ENCODE measurements at places on chromosomes 2 and 18.

DNA sequence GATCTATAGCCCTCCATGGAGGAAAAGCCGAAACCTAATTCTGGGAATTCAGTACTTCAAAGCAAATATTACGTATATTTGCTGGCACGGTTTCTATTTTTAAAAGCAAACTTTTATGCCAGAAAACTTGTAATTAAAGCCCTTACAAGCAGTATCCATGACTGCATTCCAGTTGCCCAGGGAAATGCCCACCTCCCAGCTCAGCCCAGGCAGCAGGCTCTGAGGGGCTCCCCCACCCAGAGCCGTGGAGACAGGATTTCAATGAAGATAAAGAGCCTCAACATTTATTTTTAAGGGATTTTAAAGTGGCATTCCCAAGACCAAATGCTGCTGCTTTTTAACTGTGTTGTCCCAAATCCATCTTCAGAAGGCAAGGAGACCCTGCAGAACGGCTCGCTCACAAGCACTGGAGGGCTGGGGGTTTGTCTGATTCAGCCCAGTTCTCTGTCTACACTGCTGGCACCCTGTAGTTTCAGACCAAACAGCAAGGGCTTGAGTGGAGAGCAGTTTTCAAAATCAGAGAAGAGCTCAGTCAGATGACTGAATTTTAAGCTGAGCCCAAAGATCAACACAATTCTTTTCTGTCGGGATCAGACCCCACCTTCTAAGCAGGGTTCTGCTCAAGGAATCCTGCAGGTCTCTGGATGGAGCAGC lies 105.1 kb downstream of the KCNF1 start:
- no peak overlapping the region for H3K4me3 ChIP-seq
- DNase-seq = no peak
- no peak overlapping the region for H3K27ac ChIP-seq
- peaks cover 45% of the 10 kb centered on the region for H3K27me3 ChIP-seq
- H3K4me1 ChIP-seq = no peaks in the 10 kb centered on the region

DNA sequence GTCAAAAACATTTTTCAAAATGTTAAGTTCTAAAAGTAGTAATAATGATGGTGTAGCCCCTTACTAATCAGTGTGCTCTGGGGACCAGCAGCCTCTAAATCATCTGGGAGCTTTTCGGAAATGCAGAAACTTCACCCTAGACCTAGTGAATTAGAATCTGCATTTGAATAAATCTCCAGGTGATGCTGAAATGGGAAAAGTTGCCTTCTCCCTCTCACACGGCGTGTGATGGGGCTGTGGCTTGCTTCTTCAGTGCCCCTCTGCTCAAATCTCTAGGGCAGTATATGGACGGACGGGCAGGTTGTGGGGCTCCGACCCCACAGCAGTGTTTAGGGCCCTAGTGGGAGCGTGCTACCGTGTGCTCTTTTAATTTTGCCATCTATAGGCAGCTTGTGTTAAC lies 368.6 kb downstream of the GALNT13 start:
- no peaks in the 10 kb centered on the region for H3K36me3 ChIP-seq
- DNase-seq = no peak
- H3K4me1 ChIP-seq = no peaks in the 10 kb centered on the region
- H3K27ac ChIP-seq = no peak overlapping the region

GRCh38 chr2:227022608-227023007 lies 141.4 kb downstream of the COL4A4 start:
- peaks cover 13% of the 10 kb centered on the region for H3K27me3 ChIP-seq
- DNase-seq = no peak
- H3K4me1 ChIP-seq = no peaks in the 10 kb centered on the region

GRCh38 chr2:150781142-150781541 lies 293.7 kb upstream of the RND3 start:
- DNase-seq = no peak
- no peak overlapping the region for H3K4me3 ChIP-seq
- H3K27me3 ChIP-seq = no peaks in the 10 kb centered on the region
- no peaks in the 10 kb centered on the region for H3K36me3 ChIP-seq
- no peak overlapping the region for H3K27ac ChIP-seq
- no peaks in the 10 kb centered on the region for H3K4me1 ChIP-seq

GRCh38 chr18:12066910-12067511 lies 26.6 kb upstream of the ANKRD62 start:
- no peaks in the 10 kb centered on the region for H3K36me3 ChIP-seq
- peaks cover 5% of the 10 kb centered on the region for H3K4me1 ChIP-seq
- H3K4me3 ChIP-seq = no peak overlapping the region
- no peak for DNase-seq

DNA sequence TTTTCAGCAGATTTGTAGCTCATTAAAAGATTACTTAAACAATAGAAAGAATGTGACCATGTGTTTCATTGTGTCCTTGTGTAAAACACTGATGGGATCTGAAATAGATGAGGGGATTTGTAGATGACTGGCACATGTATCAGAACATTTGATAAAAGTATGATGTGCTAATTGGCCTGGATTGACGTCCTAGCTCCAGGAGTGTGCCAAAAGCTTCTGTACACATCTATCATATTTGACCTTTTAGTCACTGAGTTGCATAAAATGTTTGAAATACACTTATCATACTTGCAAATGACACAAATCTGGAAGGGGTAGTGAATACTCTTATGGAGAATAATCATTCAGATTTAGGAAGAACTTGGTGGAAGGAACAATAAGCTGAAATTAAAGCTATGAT lies 778.5 kb downstream of the ERBB4 start:
- no peak for DNase-seq
- no peaks in the 10 kb centered on the region for H3K36me3 ChIP-seq
- H3K27me3 ChIP-seq = no peaks in the 10 kb centered on the region
- no peak overlapping the region for H3K27ac ChIP-seq
- H3K4me3 ChIP-seq = no peak overlapping the region

DNA sequence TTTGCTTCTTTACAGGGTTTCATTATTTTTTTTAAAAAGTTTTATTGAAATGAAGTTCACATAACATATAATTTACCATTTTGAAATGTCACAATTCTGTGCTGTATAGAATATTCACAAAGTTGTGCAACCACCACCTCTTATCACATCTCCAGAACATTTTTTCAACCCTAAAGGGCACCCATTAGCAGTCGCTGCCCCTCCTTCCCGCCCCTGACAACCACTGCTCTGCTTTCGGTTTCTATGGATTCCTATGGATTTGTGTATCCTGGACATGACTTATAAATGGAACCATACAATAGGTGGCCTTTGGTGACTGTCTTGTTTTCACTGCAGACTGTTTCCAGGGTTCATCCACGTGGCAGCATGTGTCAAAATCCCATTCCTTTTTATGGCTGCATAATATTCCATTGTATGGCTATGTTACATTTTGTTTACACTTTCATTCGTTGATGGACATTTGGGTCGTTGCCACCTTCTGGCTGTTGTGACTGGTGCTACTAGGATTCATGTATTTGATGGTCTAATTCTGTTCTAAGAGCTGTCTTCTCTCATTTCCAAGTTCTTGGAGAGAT lies 52.6 kb downstream of the SH3BP4 start:
- H3K27ac ChIP-seq = no peak overlapping the region
- H3K27me3 ChIP-seq = peaks cover 13% of the 10 kb centered on the region
- no peak overlapping the region for H3K4me3 ChIP-seq
- no peaks in the 10 kb centered on the region for H3K4me1 ChIP-seq
- H3K36me3 ChIP-seq = no peaks in the 10 kb centered on the region

DNA sequence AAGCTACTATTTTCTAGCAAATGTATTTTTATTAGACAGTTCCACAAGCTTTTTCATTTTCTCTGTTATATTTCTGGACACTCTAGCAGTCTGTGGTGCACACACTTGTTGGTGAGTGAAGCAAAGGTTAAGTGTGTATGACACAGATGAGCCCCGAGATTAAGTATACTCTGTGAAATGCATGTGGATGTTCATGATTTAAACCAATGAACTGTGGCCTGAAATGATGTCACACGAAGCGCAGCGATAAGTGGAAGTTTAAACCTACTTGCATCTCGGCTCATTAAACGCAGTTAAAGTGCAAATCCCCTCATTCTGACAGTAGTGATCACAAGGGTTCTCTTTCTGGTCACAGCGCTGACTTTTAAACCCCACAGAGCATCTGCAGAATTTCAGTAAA lies 1488.8 kb upstream of the NXPH2 start:
- H3K4me1 ChIP-seq = no peaks in the 10 kb centered on the region
- no peak for DNase-seq
- no peaks in the 10 kb centered on the region for H3K36me3 ChIP-seq
- H3K4me3 ChIP-seq = no peak overlapping the region

GRCh38 chr2:99481527-99481926 lies 8.3 kb downstream of the REV1 start:
- H3K27ac ChIP-seq = peak overlapping the region; percentile 19
- no peak overlapping the region for H3K4me3 ChIP-seq
- no peak for DNase-seq
- H3K4me1 ChIP-seq = peaks cover 38% of the 10 kb centered on the region

DNA sequence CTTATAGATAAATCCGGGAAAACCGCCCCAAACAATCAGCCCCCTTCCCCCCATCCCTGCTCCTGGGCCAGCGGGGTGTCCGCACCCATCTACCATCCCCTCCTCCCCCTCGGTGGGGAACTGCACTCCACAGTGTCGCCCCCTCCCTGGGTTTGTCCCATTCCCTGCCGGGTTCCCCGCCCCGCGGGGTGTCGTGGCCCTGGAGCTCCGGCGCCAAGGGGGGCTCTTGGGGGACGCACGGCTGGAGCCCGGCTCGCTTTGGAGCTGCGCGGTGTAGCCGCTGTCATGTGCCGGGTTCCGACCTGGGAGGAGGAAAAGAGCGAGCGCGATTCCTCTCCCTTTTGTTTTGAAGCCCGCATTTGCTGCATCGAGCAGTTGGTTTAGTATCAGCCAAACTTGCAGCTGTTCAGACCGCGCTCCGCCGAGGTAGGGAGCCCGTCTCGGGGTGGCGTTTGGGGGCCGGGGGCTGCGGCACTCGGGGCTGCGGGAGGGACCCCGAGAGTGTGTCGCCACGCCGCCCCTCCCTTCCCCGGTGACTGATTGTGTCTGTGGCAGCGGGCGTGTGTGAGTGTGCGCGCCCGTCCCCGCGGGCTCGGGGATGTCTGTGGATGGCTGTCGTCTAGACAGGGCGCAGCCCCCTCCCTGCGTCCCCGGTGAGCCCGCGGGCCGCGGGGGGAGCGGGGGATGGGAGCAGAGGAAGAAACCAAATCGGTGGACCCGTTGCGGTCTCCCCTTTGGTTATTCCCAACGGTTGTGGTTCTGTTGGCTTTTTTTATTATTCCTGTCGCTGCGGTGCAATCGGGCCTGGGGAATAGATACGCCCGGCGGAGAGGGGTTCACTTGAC lies 797 bp downstream of the CTIF start:
- DNase-seq = peak; percentile 5
- peaks cover 25% of the 10 kb centered on the region for H3K27me3 ChIP-seq
- H3K4me3 ChIP-seq = peak overlapping the region; percentile 93

GRCh38 chr2:18194161-18194560 lies 315.7 kb downstream of the KCNS3 start:
- DNase-seq = no peak
- no peaks in the 10 kb centered on the region for H3K36me3 ChIP-seq
- no peaks in the 10 kb centered on the region for H3K4me1 ChIP-seq
- H3K4me3 ChIP-seq = no peak overlapping the region

DNA sequence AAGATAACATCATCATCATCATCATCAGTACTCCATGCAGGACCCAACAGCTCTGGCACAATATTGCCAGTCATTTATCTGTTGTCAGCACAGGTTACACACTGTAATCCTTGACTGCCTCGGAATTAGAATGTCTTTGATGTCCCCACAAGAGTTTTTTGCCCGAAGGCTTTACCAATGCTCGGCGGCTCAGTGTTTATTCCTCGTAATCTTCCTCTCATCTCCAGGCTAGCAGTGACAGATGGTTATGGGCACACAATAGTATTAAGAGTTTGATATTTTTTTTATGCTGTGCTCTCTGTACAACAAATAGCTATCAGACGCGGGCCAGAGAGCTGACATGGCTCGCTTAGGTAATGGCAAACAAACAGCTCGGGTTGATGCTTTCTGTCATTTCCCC lies 515.2 kb downstream of the ZEB2 start:
- H3K4me1 ChIP-seq = no peaks in the 10 kb centered on the region
- no peak for DNase-seq
- no peak overlapping the region for H3K27ac ChIP-seq
- no peak overlapping the region for H3K4me3 ChIP-seq
- peaks cover 6% of the 10 kb centered on the region for H3K36me3 ChIP-seq

- H3K4me1 ChIP-seq = no peaks in the 10 kb centered on the region
- H3K4me3 ChIP-seq = no peak overlapping the region
- H3K36me3 ChIP-seq = no peaks in the 10 kb centered on the region
- no peak for DNase-seq
- H3K27ac ChIP-seq = no peak overlapping the region
These were observed 118.5 kb downstream of the ASXL3 start for GRCh38 chr18:33696332-33697162.

- no peaks in the 10 kb centered on the region for H3K4me1 ChIP-seq
- no peak overlapping the region for H3K27ac ChIP-seq
- H3K4me3 ChIP-seq = no peak overlapping the region
- DNase-seq = no peak
These were observed 257.3 kb downstream of the ATAD2B start for GRCh38 chr2:23669413-23670244.

GRCh38 chr2:231604101-231604684 lies 11.5 kb downstream of the TEX44 start:
- no peaks in the 10 kb centered on the region for H3K27me3 ChIP-seq
- DNase-seq = peak; percentile 17
- H3K4me1 ChIP-seq = peaks cover 9% of the 10 kb centered on the region
- H3K36me3 ChIP-seq = no peaks in the 10 kb centered on the region
- H3K27ac ChIP-seq = peak overlapping the region; percentile 95
- peak overlapping the region; percentile 83 for H3K4me3 ChIP-seq

DNA sequence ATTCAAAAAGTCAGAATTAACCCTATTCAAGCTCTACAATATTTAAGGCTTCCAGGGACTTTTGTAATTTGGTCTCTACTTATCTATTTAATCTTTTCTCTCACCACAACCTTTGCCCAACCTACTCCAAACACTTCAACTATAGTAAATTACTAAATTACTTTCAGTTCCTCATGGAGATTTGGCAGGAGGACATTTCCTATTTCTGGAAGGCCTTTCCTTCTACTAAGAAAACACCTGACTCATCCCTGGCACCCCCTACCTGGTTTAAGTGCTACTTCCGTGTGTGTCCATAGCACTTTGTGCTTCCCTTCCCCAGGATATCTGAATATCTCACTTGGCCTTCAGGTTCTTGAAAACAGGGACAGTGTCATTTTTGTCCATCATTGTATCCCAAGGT lies 96.3 kb downstream of the UPP2 start:
- DNase-seq = no peak
- no peaks in the 10 kb centered on the region for H3K4me1 ChIP-seq
- H3K27ac ChIP-seq = no peak overlapping the region
- H3K4me3 ChIP-seq = no peak overlapping the region

- no peak overlapping the region for H3K4me3 ChIP-seq
- peaks cover 7% of the 10 kb centered on the region for H3K4me1 ChIP-seq
- no peaks in the 10 kb centered on the region for H3K27me3 ChIP-seq
These were observed 65.8 kb upstream of the EML6 start for GRCh38 chr2:54657664-54658083.

GRCh38 chr2:240155048-240155744 lies 14.7 kb upstream of the OTOS start:
- no peak for DNase-seq
- no peak overlapping the region for H3K27ac ChIP-seq
- no peaks in the 10 kb centered on the region for H3K4me1 ChIP-seq
- peaks cover 2% of the 10 kb centered on the region for H3K36me3 ChIP-seq

Data from T-helper 17 cell (primary cell).